ENCODE measurements at places on chromosomes 2 and 18.

DNA sequence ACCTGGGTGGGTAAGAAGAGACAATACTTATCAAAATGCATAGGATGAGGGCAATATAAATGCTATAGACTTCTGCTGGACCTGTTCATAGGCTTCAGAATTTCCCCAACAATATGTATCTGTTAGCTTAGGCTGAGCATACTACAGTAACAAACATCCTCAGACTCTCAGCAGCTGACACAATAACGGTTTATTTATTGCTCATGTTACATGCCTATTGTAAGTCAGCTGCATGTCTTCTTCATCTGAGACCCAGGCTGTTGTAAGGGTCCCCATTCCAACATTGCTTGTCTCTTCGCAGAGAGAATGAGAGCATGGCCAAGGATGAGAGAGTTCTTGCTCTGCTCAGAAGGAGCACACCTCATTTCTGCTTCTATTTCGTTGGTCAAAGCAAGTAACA lies 150.7 kb downstream of the TMEM200C start:
- no peak for DNase-seq

- DNase-seq: no peak
Measured at GRCh38 chr2:10220902-10221391, 81.8 kb upstream of the HPCAL1 start.

DNA sequence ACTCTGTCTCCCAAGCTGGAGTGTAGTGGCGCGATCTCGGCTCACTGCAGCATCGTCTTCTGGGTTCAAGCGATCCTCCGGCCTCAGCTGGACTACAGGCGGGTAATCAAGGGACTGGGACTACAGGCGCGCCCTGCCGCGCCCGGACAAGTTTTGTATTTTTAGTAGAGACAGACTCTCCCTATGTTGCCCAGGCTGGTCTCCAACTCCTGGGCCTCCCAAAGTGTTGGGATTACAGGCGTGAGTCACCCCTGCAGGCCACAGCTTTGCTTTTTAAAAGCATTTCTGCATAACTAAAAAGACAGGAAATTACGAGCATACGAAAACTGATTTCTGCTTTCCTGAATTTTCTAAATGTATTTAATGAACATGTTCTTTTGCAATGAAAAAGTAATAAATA lies 916 bp upstream of the OSBPL1A start:
- DNase-seq: no peak

- no peak for DNase-seq
Measured at GRCh38 chr2:200360364-200360763, 53.9 kb downstream of the SPATS2L start.

GRCh38 chr2:222862106-222862908 lies 1.5 kb downstream of the ACSL3 start:
- DNase-seq: no peak

- DNase-seq: no peak
Measured at GRCh38 chr18:78774741-78775141, 204.9 kb upstream of the SALL3 start.

DNA sequence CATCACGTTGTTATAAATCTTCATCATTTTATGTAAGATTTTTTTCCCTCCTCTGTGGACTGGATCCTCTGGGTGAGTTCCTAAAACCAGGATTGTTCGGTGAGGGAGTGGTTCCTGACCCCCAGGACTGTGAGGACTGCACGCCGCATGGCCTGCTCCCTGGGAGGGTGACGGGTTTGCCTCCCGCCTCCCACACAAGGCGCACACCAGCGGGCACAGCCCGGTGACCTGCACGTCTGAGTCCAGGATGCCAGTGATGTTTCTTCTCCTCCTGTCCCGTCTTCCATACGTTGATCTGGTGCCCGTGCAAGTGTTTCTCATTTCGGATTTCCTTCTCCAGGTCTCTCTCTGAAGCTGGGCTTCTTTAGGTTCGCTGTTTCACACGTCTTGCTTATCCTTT lies 27.1 kb downstream of the CTDP1 start:
- no peak for DNase-seq

DNA sequence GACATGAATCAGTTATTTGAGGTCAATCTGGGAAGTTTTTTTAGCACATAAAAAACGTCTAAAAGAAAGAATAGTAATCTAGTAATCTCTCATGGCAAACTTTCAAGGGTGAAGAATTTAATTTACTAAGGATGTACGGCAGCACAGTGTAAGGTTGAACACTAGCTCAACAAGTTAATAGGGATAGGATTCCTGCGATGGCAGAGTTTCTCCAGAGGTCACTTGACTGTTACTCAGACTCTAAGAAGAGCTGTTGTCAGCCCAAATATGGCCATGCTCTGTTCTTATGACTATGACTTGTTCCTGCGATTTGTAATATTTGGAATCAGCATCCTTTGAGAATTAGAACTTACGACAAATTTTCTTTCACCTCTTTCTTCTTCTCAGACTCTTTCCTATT lies 553.3 kb upstream of the TNP1 start:
- DNase-seq: no peak

Measured in cortex of kidney (tissue), 1 donor.